ENCODE measurements at places on chromosomes 13 and 19. TPM values are rescaled to one million over a fixed set of nuclear protein-coding genes. Genes with fewer than 3 reads are reported as not detected.

Gene PLIN5
- not detected for total RNA-seq

Gene MPND
- total RNA-seq = 7.1 TPM

Gene ZNF177
- total RNA-seq = 2.1 TPM

Gene ZNF211
- total RNA-seq = 11.6 TPM

DNA sequence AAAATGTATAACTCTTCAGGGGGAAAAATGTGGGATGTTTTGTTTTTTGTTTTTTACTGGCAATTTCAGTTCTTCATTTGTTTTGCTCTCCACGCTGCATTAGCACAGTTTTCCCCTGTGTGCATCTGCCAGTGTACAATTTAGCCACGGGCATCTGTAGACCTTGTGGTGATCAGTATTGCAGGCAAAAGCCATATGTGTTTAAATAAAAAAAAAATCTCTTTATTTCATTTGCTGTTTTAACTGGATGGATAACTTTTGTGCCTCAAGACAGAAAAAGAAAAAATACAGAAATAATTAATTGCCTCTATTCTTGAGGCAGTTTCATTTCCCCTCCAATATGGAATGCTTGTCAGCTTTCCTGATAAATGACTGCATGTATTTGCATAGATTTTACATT lies 7.9 kb upstream of the MAB21L1 start:
- no peak for DNase-seq

DNA sequence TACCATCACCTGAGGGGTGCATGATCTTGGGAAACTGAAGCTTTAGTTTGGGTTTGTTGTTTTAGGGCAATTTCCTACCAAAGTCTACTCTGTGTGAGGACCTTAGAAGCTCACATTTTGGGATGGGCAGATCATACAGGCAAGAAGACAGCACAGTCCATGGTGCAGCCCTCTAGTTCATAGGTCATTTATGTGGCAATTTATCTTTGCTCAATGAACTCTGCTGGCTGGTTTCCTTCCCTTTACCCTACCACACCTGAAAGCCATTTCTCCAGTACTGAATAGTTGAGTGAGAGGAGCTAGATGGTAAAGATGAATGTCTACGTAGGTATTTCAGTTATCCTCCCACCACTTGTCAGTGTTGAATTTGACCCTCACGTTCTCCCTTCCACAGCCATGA lies 87.5 kb upstream of the KLF12 start:
- DNase-seq = no peak

DNA sequence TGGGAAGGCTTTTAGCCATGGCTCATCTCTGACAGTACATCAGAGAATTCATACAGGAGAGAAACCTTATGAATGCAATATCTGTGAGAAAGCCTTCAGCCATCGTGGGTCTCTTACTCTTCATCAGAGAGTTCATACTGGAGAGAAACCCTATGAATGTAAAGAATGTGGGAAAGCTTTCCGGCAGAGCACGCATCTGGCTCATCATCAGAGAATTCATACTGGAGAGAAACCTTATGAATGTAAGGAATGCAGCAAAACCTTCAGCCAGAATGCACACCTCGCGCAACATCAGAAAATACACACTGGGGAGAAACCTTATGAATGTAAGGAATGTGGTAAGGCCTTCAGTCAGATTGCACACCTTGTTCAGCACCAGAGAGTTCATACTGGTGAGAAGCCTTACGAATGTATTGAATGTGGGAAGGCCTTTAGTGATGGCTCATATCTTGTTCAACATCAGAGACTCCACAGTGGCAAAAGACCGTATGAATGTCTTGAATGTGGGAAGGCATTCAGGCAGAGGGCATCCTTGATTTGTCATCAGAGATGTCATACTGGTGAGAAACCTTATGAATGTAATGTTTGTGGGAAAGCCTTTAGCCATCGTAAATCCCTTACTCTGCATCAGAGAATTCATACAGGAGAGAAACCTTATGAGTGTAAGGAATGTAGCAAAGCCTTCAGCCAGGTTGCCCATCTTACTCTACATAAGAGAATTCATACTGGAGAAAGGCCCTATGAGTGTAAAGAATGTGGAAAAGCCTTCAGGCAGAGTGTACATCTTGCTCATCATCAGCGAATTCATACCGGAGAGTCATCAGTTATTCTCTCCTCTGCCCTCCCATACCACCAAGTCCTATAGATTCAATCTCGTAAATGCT lies 10.7 kb downstream of the ZNF470 start:
- no peak for DNase-seq

GRCh38 chr19:16325161-16325527 lies 518 bp downstream of the KLF2 start:
- DNase-seq = no peak

DNA sequence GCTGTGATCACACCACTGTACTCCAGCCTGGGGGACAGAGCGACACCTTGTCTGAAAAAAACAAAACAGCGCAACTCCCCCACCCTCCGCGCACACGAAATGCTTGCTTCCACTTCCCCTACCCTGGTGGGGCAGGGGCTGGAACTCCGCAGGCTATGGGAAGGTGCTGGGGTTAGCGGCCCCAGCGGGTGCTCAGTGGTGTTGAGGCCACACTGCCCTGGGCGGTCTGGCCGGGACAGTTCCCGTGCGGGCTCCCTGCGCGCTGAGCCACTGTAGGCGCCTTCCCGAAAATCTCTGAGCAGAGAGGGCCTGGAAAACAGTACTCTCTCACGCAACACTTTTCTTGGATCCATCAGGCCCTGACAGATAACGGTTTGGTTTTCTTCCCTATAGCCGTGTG lies 1.1 kb upstream of the WTIP start:
- no peak for DNase-seq

Measured in fibroblast of lung (primary cell).